ENCODE measurements at places on chromosomes 2 and 18.

- DNase-seq = peak; percentile 55
These were observed 10.2 kb upstream of the MMADHC start for GRCh38 chr2:149597668-149598326.

DNA sequence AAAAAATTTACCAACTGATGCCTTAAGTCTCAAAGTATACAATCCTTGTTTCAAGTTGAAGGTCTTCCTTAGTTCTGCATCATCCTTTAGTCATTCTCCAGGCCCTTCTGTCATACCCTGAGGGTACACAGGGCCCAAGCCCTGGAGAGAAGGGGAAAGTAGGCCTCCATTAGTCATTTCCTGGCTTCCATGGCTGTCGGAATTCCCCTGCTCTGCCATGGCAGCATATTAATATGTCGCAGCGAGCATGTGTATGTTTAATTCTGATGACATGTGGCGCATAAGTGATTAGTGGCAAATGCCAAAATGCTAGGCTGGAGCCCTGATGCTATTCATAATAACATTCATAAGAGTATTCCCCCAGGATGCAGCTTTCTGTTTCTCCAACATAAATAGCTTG lies 22.1 kb downstream of the GPR39 start:
- no peak for DNase-seq

DNA sequence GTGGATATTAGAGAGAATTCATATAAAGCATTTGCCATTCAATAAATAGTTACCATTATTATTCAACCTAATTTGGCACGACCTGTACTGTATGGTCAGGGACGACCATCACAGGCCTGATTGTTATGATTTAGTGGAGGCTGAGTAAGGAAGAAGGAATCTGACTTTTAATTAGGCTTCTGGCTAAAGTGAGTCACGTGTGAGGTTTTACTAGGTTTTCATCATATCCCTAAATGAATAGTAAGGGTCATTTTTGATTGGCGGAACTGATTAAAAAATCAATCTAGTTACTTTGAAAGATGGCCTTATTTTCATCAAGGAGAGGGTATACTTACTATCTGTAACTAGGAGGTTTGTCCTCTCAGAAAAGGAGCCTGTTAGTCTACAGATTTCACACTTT lies 143.4 kb downstream of the ADCYAP1 start:
- DNase-seq = no peak

DNA sequence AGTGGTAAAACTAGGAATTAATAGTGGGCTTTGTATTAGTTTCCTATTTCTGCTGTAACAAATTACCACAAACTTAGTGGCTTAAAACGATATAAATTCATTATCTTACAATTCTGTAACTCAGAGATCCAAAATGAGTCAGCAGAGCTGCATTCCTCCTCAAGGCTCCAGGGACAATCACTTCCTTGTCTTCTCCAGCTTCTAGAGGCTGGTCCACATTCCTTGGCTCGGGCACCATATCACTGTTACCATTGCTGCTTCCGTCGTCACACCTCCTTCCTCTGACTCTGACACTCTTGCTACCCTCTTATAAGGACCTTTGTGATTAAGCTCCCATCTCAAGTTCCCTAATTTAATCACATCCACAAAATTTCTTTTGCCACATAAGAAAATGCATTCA lies 567.8 kb upstream of the KLHL29 start:
- DNase-seq = no peak

DNA sequence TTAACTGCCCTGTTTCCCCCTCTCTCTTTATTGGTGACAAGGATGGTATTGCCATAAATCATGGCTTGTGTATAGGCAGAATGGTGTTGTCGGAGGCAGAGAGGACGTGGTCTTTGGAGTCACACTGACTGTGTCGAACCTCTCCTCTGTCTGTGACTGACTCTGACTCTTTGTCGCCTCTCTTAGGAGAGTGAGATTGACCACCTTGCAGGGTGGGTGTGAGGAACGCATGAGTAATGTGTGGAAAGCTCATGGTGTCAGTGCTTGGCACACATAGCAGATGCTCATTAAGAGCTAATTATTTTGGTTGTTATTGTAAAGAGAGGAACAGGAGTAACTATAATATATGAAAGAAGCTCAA lies 145.6 kb downstream of the TTC27 start:
- DNase-seq = no peak

DNA sequence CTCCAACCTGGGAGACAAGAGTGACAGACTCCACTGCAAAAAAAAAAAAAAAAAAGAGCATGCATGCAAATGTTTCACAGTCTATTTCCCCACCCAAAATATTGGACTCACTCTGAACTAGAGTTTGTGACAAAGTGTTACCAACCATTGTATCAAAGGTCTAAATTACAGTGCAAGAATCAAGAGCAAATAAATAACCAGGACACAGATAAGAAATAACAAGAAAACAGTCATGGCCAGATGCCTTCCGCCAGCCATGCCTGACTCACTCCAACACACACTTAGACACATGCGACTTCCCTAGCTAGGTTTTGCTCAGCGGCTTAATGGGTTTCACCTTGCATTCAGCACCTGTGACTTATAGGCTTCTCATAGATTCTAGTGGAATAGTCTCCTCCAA lies 62.8 kb downstream of the CYB5A start:
- DNase-seq = no peak

DNA sequence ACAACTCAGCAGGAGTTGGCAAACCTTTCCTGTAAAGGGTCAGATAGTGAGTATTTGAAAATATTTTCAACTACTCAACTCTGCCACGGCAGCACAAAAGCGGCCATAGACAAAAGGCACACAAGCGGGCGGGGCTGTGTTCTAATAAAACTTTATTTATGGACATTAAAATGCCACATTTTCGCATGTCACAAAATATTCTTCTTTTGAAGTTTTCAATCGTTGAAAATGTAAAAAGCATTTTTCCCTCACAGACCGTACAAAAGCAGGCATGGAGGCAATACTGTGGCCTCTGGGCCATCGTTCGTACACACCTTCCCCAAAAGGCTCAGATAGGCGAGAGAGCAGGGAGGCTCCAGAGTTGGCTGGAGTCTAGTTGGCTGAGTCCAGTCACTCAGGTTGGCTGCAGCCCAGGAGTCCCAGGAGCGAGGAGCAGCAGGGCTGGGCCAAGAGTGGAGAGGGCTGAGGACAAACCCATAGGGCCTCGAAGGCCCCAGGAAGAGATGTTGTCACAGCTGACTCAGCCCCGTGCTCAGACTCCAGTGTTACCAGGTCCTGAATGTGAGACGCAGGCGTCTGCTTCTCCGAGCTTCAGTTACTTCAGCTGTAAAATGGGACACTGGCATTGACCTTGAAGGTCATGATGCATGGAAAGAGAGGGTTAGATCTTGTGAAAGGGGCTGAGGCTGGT lies 42.5 kb downstream of the SDC1 start:
- no peak for DNase-seq

GRCh38 chr18:58087928-58088690 lies 44.1 kb downstream of the NEDD4L start:
- no peak for DNase-seq

- no peak for DNase-seq
These were observed 39.0 kb downstream of the OLA1 start for GRCh38 chr2:174209325-174209724.

- DNase-seq = no peak
These were observed 875.1 kb downstream of the EPHA4 start for GRCh38 chr2:220697011-220697410.

DNA sequence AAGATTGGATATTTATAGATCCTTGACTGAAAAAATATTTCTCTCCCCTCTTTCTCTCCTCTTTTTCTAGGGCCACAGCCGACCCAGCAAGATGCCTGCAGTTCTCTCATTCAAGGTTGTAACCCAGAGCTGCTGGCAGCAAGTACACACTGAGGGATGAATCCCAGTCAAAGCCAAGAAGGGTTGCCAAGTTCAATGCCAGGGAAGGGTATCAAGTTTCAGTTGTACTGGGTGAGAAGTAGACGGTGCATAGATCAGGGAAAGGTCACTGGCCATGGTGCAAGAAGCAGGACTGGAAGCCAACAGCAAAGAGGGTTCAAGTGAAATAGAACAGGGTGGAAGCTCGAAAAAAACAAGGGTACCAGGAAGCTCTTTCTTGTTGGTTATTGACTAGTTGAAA lies 170.2 kb downstream of the NRP2 start:
- no peak for DNase-seq

Measured in activated CD4-positive, alpha-beta T cell treated with anti-CD3 and anti-CD28 coated beads, Interleukin-2, amount 50 U/mL, for 24 hours (primary cell).